ENCODE measurements at places on chromosomes 12 and 14. TPM values are rescaled to one million over a fixed set of nuclear protein-coding genes. Genes with fewer than 3 reads are reported as not detected.

GRCh38 chr12:68451261-68452077 lies 119.3 kb upstream of the MDM1 start:
- DNase-seq, result no peak

- DNase-seq, result no peak
Observed at GRCh38 chr12:104852102-104852501, 106.0 kb downstream of the SLC41A2 start.

CD4 gene
- 12.2 TPM for polyA plus RNA-seq

ART4 gene
- 2.6 TPM for polyA plus RNA-seq

DNA sequence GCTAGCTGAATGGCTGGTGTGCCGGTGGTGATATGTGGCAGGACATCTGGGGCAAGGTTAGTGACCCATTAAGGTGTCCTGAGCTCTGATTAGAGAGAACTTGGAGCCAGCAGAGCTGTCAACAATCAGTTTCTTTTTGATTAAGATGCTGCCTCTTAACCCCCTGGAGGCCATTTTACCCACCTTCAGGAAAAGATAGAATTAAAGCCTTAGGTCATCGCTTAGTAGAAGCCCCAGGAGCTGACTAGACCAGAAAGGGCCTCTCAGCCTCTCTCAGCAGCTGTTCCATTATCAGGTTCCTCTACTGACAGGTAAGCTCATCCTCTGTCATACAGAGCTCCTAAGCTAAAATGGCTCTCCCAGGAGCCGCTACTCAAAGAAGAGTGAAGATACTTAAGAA lies 339.0 kb downstream of the FUT8 start:
- DNase-seq, result no peak

DNA sequence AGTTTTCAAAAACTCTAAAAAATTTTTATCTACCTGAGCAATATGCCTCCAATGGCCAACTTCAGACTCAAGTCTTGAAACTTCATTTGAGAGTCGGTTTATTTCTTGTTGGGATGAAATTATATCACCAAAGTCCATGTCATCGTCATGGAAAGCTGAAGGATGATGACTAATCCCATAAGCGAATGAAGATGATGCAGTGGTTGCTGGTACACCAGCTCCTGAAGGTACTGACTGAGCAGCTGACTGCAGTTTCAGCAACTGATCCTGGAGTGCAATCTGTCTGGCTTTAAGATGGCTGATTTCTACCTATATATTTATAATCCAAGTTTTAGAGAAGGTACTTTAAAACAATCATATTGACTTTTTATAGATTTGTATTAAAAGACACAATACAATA lies 18.3 kb downstream of the TRIP11 start:
- no peak for DNase-seq

EPYC gene
- polyA plus RNA-seq, result not detected

- no peak for DNase-seq
Observed at GRCh38 chr12:95838125-95838524, 20.6 kb upstream of the SNRPF start.

PMCH gene
- not detected for polyA plus RNA-seq

- no peak for DNase-seq
Observed at GRCh38 chr14:32102152-32102787, 25.2 kb downstream of the ARHGAP5 start.

GNB3 gene
- polyA plus RNA-seq, result 1.4 TPM

DNA sequence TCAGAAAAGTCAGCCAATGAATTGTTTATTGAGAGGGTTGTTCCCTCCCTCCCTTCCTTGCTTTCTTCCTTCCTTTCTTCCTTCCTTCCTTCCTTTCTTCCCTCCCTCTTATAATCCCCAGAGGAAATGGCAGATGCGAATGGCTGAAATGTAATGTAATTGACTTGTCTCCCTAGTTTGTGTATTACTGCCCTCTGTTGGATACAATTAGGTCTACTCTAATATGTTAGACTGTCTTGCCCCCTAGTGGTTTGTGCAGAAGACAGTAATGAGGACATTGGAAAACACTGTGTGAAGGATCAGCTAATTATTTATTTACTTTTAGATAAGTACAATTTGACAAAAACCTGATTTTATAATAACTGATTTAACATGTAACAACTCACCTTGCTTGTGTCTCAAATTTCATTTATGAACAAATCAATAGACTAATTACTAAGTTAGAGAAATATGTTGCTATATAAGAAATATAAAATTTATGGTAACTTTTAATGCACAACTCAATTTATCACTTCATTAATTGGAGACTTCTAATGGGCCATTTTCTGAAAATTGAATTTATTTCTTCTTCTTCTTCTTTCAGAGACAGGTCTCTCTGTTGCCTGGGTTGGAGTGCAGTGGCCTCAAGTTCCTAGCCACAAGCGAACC lies 229.8 kb upstream of the LRIG3 start:
- no peak for DNase-seq

RPS6KL1 gene
- polyA plus RNA-seq, result 3.7 TPM

FAM90A1 gene
- 0.80 TPM for polyA plus RNA-seq

- no peak for DNase-seq
Observed at GRCh38 chr12:105832806-105833205, 305.9 kb downstream of the NUAK1 start.

DNA sequence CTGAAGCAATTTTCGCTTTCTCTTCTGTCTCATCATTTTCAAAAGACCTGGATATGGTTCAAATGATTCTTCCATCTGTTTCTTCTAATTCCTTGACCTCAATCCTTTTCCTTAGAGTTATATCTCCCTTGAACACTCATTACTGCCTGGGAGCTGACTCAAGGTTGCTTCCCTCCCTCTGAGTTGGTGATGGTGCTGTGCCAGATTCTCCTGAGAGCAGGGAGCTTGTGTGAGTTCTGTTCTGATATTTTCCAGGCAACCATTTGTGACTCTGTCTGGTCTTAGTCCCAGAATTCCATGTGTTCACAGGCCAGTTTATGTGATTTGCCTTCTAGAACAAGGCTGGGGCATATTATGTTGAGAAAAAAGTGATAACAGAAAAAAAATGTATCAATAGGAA lies 505.1 kb upstream of the SYT1 start:
- DNase-seq, result no peak

DNA sequence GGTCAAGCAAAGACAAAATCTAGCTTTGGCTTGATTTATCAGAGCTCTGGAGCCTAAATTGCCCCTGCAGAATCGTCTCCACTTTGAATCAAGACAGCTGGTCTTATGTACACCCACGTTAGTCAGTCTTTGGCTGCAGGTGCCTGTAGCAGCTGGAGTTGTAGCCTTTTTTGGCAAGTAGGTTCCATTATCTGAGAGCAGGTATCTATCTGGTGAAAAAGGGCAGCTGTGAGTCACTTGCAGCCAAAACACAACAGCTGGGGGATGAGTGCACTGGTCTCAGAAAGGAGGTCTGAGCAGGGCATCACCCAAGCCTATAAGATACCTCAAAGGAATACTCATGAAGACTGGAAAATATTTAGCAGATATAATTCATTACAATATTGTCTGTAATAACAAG lies 43.6 kb upstream of the KCNH5 start:
- no peak for DNase-seq

ABCB9 gene
- 4.6 TPM for polyA plus RNA-seq

GRCh38 chr12:43151441-43151981 lies 400.5 kb downstream of the ADAMTS20 start:
- DNase-seq, result no peak

DNA sequence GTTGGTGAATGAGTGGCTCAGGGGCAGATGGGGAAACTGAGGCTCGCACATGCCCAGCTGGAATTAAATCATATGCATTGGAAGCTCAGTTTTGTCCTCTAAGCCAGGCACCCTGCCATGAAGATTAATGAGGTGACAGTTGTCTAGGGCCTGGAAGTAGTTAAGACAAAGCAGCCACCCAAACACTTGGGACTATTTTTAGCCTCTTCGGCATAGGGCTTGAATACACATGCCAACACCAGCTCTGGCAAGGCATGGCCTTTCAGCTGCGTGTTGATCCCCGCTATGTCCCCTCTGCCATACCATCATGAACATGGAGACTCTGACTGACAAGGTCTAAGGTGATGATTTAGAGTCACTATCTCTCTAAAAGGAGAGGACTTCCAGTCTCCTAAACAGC lies 250.2 kb downstream of the KSR2 start:
- DNase-seq, result no peak

PRR4 gene
- 3.2 TPM for polyA plus RNA-seq
